ENCODE measurements at places on chromosomes 12 and 14.

DNA sequence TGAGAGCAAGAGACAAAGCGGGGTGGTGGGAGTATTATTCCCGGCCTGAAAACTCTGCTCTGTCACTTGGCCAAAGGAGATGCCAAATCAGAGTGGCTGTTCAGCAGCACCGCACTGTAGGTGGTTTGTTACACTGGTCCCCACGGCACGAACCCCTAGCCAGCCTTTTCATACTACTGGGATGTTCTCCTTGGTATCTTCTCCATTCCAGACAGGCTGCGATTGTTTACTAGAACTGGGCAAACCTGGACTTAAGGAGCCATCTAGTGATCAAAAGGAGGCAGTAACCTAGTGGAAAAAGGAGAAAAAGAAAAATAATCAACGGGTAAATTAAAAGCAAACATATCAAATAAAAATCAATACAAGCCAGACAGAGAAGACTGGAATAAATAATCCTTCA is 58.9 kb upstream of the TMTC2 start:
- DNase-seq: no peak

GRCh38 chr12:25190793-25191192 is 4.2 kb downstream of the DNAI7 start:
- no peak for DNase-seq

- DNase-seq: peak; percentile 65
Observed at GRCh38 chr12:7142056-7142644, 12.0 kb downstream of the CLSTN3 start.

DNA sequence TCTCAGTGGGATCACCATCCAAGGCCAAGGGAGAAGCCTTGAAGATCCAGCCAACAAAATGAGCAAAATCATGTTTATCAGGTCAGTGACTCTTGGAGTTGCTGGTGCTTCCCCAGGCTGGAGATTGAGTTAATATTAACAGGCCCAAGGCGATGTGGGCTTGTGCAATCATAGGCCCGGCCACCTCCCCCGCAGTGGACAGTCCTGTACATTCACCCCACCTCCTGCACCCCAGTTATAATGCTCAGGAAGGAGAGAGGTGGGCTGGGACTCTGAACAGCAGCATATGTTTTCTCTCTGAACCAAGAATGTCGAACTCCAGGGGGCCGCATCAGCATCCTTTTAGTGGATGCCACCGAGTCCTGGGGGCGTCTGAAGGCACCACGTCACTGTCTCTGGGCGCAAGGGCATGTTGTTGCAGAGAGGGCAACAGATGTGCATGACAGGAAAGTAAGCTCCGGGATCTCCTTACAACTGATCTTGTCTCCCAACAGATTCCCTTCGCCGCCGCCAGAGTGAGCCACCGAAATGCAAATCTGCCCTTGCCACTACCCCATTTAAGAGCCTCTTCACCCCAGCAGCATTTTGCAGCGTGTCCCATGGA is 32.2 kb upstream of the SERPINA6 start:
- DNase-seq: peak; percentile 32

DNA sequence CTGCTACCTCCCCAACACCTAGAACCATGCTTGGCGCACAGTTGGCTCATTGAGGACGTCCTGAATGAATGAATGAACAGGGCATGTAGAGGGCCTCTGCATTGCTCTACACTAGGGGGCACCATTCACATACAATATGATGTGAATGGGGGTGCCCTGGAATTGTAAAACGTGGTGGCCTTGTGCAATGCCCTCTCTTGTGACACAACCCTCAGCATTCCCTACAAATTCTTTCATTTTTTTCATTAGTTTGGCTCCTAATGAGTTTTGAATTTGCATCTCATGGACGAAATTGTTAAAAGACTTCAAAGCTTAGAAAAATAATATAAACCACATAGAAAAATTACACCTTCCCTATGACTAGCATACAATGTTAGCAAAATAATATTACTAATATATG is 2.3 kb upstream of the DIO2 start:
- DNase-seq: no peak

DNA sequence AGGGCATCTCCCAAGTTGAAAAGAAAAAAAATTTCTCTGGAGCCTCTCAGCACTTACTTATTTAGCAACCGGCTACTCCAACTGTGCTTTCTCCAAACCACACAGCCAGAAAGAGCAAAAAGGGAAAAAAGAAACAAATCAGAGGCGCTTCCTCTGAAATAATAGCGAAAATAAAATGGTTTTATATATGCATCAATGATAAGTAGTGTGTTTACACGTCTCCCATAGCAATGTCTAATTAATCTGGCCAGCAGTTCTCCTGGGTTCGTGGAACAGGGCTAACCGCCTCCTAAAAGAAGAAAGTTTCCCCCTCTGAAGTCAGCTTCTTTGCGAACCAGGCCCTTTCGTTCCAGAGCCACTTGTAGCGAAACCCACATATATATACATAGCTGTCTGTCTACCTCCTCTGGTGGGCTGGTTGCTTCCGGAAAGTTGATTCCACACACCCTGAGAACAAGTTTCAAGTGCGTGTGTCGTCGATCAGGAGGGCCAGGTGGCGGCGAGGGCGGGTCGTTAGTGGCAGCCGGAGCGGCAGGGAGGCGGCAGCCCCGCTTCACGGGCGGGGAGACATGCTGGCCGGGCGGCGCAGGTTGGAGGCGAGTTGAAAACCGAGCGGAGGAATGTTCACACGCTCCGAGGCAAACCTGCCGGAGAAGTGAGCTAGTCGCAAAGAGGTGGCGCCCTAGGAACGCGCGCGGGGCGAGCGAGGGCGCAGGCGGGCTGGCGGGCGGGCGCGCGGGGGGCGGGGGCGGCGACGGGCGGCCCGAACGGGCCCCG is 2.7 kb downstream of the PTHLH start:
- peak; percentile 78 for DNase-seq

GRCh38 chr14:54438703-54439102 is 2.5 kb downstream of the CNIH1 start:
- DNase-seq: no peak

- no peak for DNase-seq
Observed at GRCh38 chr12:121814429-121815119, 10.8 kb downstream of the SETD1B start.

GRCh38 chr12:6827982-6828780 is at the start of gene P3H3:
TSS of gene P3H3 (plus strand) at chr12:6828407. CDS start at chr12:6828441, 34 bp downstream.
- DNase-seq: peak; percentile 53

- no peak for DNase-seq
Observed at GRCh38 chr12:123041042-123041531, 60.6 kb downstream of the ARL6IP4 start.

DNA sequence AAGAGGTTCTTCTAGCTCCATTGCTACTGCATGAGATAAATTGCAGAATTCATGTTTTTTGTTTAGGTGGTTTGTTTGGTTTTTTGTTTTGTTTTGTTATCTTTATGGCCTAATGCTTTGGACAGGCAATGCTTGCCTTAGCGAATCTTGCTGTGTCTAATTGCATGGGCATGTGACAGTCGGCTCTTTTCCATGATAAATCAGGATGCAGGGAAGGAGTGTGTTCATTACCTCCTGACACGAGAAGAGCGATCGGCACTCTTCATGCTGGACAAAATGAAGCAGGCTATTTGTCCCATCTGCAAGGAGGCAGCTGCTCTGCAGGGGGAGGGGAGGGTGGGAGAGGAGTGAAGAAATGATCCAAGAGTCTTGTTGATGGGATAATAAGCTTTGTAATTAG is 6.5 kb downstream of the CCDC60 start:
- DNase-seq: no peak

- DNase-seq: no peak
Observed at GRCh38 chr12:94690198-94690771, 39.9 kb upstream of the TMCC3 start.

DNA sequence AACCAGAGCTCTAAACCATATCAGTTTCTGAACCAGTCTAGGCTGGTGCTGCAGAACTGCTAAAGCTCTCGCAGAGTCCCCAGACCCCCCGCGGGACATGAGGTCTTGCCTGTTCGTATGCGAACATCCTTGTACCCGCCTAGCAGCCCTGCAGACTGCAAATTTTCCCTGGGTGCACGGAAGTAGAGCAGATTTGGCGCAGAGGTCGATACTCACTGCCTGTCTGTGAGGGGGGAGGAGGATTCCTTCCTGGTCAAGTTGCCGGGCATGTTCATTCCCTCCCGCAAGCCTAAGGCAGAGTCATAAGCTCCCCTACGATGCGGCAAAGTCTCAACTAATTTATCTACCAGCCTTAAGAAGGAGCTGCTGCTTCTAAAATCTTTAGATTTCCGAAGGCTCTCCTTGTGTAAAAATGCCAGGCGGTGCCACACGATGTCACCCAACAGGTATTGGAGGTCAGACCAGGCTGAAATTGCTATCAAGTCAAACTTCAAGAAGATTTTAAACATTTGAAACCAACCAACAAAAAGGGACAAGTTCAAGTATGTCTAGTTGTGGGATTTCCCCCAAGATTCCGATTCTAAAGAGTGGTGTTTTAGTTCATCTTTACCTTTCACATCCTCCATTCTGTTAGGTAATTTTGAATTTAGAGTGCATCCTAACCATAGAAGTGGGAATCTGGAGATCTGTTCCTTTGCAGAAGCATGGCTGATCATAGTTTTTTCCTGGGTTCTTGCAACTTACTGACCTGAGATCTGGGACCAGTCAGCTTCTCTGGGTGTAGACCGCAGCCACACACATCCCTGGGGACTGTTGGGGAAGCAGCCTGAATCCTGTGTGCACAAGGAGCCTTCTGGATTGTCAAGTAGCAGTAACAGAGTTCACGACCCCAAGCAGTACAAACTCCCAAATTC is 1.6 kb upstream of the PAX9 start:
- DNase-seq: no peak

- DNase-seq: no peak
Observed at GRCh38 chr14:104464907-104465306, 114.7 kb upstream of the C14orf180 start.

GRCh38 chr12:123121670-123122069 is 29.2 kb downstream of the PITPNM2 start:
- DNase-seq: no peak

- DNase-seq: peak; percentile 81
Observed at GRCh38 chr12:53097564-53098353, at the start of gene IGFBP6. TSS of gene IGFBP6 (plus strand) at chr12:53097667. CDS start at chr12:53097718, 51 bp downstream.

- no peak for DNase-seq
Observed at GRCh38 chr14:53327716-53328115, 174.6 kb upstream of the DDHD1 start.

GRCh38 chr14:70192915-70193314 is 4.2 kb upstream of the SLC8A3 start:
- DNase-seq: peak; percentile 10

DNA sequence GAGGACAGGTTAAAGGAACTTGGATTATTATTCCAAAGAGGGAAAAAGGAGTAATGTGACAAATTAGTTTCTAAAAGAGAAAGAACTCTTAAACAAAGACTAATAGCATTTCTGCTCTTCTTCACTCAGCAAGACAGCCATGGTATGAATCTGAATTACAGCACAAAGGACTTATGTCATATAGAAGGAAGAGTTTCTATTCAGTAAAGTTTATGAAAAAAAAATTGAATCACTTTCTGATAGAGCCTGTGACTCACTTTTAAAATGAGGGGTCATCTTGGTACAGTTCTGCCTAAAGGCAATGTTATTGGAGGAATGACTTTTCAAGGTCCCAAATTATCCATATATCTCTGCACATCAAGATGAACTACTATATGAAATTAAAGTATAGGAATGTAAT is 101.7 kb downstream of the DUSP6 start:
- no peak for DNase-seq

GRCh38 chr14:34951286-34951685 is 31.5 kb upstream of the SRP54 start:
- no peak for DNase-seq

GRCh38 chr14:71108398-71109119 is 201.3 kb downstream of the PCNX1 start:
- DNase-seq: no peak

- DNase-seq: no peak
Observed at GRCh38 chr12:77130193-77130592, 64.8 kb upstream of the E2F7 start.
